OCI-LY7 (cell line): ENCODE measurements at places on chromosomes 6 and 20. TPM values are rescaled to one million over a fixed set of nuclear protein-coding genes. Genes with fewer than 3 reads are reported as not detected.

GRCh38 chr6:6546318-6547109, 42.0 kb upstream of the LY86 start:
- peak; percentile 10 for DNase-seq

- no peak for DNase-seq
These were observed 175.5 kb downstream of the BTBD3 start for GRCh38 chr20:12093057-12093796.

DNA sequence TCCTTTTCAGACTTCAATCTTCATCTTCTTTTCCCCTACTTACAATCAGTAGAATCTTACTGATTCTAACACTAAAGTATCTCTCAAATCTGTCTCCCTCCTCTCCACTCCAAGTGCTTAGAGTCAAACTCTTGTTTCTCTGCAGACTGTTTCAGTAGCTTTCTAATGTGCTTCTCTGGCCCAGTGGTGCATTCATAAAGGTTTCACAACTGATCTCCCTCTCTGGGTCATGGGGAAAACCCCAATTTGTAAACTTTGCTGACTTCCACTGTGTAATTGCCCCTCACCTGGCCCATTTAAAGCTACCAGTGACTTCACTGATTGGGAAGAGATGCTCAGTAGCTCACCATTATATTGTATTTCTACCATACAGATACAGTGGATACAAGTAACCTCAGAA, 183.6 kb downstream of the FAXC start:
- no peak for DNase-seq

GRCh38 chr6:3353213-3353903, 94.6 kb downstream of the PSMG4 start:
- DNase-seq: peak; percentile 27

Gene SNAP25
- not detected in 2 replicates for total RNA-seq

Gene C20orf202
- not detected in 2 replicates for total RNA-seq

Gene CCDC170
- not detected in 2 replicates for total RNA-seq

- DNase-seq: peak; percentile 51
These were observed 55.9 kb downstream of the BCAS4 start for GRCh38 chr20:50850721-50851286.

DNA sequence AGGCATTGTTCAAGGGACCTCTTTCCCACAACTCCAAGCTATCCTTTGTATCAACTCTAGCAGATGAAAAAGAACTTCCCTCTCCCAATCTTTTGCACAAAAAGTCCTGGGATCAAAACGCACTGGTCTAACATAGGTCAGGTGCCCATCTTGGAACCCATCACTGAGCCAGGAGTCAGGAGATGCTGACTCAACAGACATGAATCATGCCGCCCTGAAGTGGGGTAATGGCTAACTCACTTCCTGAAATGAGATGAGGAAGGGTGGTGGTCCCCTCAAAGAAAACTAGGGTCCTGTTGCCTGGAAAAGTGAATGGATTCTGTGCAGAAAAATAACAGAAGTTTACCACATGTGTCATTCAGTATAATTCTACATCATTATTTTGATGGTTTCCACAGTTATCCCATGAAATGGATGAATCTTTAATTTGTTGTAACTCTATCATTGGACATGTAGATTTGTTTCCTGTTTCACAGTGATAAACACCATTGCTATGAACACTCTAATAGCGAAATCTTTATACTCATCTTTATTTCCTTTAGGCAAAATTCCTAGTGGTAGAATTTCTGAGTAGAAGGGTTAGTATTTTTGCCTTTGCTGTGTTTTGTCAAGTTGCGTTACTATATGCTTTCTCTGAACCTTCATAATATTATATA, 151.3 kb downstream of the SLC16A10 start:
- DNase-seq: no peak

Gene PI16
- total RNA-seq: 0.30 TPM in 1 of 2 replicates, not detected in the other

DNA sequence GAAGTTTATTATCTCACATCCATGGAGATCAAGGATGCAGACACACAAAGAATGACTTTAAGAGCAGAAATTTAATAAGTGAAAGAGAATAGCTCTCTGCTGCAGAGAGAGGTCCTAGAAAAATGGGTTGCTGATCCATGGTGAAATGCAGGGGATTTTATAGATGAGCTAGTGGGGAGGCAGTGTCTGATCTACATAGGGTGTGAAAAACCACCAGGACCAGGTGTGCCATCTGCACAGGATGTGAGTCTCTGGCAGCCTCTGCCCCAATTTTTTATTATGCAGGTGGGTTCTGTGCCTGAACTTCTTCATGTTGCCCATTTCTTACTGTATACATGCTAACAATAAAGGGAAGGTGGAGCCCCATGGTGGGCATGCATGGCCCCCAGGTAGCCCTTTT, 19.9 kb upstream of the NANP start:
- DNase-seq: no peak

DNA sequence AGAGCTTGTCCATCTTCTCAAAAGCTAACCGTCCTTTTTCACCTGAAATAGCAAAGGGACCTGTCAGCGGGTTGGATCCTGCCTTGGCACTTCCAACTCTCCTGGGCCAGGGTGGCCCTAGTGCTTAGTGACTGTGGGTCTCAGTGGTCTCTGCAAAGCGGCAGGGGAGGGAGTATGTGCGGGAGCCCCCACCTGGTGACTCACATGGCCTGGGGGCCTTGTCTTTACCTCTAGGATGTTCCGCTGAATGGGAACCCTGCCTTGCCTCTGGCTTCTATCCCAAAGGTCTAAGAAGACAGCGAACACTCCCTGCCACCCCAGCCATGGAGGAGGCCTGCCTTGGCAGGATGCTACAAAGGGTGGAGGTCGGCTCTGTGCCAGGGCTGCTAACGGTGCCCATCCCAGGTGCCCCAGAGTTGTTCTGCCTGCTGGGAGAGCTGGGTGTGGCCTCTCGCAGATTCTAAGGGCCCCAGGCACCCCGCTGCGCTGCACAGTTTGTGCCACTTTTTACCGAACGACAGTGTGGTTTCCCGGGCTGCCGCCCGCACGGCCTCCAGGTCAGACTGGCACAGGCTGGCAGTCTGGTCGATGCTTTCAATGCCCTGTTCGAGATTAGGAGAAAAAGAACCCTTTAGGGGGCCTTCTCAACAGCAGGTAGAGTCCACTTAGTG, 77.2 kb downstream of the PTPN1 start:
- DNase-seq: no peak

DNA sequence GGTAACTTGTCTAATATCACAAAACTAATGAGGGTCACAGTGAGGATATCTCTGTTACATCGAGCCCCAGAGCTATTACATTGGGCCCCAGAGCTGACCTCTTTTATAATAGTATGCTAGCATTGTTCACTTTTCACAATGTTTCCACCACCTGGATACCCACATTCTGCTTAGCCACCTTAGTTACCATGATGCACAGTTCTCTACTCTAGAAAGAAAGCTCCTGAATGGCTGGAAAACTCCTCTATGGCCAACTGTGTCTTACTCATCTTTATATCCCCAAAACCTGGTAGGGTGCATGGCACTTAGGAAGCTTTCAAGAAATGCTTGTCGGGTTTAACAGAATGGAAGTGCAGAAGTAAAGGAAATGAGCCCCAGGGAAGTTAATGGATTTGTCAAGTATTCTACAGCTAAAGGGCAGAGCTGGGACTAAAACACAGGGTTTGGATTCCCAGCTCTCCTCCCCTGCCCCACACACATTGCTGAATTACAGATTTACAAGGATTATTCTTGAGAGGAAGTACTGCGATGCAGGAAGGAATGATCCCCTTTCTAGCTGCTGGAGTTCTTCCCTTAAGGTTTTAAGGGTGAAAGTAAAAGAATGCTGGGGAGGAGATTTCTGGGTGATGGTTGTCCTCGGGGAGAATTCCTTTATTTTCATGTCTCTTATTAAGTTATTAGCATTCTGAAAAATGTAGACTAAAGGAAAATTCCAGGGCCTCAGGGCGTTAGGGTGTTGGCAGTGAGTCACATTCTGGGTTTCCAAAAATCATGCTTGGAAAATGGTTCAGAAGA, 16.1 kb upstream of the HINT3 start:
- no peak for DNase-seq
